ENCODE measurements at places on chromosomes 2 and 18. TPM values are rescaled to one million over a fixed set of nuclear protein-coding genes. Genes with fewer than 3 reads are reported as not detected.
A peak's percentile ranks its signal among the peaks of the same experiment; 100 is the strongest.

AFTPH gene
- 38.1 TPM for total RNA-seq

DES gene
- total RNA-seq, result 1.4 TPM

DNA sequence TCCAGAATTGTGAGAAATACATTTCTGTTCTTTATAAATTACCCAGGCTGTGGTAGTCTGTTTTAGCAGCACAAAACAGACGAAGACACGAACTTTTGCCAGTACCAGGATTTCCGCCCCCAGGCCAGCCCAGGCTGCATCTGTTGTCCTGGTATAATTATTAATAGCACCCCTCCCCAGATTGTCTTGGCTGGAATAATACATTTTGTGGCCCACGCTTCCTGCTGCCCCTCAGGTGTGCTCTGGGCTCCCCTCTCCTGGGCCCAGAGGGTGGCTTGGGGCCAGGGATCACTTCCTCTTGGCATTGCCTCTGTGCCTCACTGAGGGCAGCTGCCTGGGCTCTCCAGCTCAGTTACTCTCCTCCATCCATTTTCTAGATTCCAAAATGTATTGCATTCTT is 102.1 kb upstream of the HS6ST1 start:
- peak; percentile 40 for DNase-seq

- DNase-seq, result no peak
Observed at GRCh38 chr2:199144036-199144435, 313.7 kb downstream of the SATB2 start.

DNA sequence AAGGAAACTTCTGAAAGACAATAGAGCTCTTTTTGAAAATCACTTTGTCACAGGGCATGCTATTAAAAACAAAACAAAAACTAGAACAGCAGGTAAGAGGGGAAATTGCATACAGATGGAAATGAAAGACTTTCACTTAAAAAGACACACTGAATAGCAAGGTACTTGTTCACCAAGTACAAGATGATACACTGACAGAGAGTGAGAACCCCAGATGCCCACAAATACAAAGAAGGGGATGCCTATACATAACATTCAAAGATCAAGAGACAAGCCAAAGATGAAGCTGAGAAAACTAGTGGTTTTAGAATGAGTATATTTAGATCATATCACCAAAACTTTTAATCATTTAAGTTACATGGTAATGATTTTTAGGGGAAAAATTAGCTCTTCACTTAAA is 60.7 kb downstream of the ASXL2 start:
- DNase-seq, result no peak

DNA sequence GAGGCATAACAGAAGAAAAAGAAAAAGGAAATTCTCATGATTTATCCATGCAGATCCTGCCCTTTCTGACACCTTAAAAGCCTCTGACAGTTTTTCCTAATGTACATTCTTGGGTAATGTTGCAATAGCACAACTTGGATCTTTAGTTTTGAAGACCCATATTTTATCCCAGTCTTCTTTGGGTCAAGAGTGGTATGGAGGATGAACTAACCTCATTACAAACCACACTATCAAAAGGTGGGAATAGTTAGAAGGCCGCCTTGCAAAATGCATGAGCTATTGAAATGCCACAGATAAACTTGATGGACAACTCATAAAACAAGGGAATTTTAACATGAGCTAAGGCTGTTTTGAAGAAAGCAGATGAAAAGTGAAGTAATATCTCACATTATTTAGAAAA is 1479.8 kb upstream of the ACVR2A start:
- DNase-seq, result no peak

Measured in type B pancreatic cell (in vitro differentiated cells).